Mesenteric fat pad (tissue), 1 donor: ENCODE measurements at places on chromosomes 4 and X. TPM values are rescaled to one million over a fixed set of nuclear protein-coding genes. Genes with fewer than 3 reads are reported as not detected.
A peak's percentile ranks its signal among the peaks of the same experiment; 100 is the strongest.

DNA sequence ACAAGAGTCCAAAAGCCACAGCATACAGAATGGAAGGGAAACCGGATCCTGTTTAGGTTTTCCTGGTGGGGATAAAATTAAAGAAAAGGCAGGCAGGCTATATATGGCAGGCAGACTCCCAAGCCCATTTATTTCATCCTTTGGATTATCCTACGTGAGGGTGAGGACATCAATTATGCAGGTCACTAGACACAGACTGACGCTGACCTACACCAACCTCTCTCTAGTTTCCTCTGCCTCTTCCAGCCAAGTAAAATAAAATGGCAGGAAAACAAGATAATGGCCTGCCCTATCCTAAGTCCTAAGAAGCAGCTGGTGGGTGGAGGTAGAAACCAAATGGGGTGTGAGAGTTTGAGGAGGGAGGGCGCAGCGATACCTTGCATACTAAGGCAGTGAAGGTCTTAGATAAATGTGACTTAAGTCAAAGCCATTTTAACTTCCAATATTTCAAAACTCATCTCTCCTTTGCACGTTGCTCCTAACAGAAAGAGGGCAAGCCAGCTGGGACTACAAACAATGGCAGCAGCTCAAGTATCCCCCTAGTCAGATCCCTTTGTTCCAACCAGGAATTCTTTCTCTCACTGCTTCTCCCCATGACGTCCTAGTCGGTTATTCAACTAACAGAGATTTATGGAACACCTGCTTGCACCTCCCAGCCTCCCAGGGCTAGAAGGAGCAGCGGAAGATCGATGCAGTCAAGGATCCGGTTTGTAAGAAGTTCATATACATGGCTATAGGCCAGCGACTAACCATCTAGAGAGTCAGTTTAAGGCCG is 72.8 kb downstream of the IRF2 start:
- DNase-seq: no peak

DNA sequence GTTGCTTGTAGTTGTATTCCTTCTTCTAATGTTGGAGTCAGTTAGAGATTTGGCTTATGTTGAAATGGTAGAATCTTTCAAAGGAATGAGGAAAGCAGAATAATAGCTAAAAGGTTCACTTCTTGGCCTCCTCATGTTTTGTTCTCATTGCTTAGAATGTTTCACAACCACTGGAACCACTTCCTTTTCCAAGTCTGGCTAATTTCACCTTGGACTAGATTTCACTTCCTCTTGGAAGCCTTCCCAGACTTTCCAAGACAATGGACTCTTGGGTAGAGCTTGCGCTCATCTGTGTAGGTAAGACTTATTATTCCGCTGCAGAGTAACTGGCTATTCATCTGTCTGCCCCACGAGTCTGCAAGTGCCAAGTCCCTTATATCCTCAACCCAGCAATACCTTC is 8.3 kb downstream of the SPATA18 start:
- DNase-seq: no peak

Gene PPBP
- 1.3 TPM for total RNA-seq

DNA sequence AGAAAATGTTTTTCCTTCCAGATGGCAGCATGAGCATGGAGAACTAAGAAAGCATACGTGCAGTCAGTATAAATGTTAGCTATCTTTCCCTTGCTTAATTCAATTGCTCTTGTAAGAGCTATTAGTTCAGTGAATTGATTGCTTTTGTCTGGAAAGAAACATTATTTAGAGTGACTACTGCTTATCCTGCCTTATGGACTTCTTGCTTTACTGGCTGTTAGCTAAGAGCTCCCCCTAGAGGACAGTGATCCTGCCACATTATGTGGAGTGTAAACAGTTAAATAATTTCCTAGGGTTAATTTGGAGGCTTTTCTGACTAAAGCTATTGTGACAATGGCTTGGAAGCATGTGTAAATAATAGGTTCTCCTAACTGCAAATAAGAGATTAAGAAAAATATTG is 1402.4 kb downstream of the FAM133A start:
- DNase-seq: no peak

Gene KIT
- total RNA-seq: 7.8 TPM

DNA sequence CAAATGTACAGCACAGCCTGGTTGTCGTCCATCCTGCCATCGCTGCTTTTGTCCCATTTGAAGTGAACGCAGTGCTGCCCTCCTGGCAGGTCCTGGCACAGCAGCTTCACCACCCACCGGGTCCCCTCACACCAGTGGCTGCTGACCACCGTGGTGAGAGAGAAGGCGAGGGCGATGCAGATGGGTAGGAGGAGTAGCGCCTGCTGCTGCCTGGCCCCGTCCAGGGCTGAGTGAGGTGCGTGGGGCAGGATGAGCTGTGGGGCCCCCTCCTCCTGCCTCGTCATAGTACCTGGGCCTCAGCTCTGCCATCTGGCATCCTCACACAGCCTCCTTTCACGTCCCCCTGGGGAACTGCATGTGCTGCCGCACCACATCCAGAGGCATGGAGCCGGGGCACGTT is 1.8 kb downstream of the DCAF8L2 start:
- DNase-seq: peak; percentile 76

DNA sequence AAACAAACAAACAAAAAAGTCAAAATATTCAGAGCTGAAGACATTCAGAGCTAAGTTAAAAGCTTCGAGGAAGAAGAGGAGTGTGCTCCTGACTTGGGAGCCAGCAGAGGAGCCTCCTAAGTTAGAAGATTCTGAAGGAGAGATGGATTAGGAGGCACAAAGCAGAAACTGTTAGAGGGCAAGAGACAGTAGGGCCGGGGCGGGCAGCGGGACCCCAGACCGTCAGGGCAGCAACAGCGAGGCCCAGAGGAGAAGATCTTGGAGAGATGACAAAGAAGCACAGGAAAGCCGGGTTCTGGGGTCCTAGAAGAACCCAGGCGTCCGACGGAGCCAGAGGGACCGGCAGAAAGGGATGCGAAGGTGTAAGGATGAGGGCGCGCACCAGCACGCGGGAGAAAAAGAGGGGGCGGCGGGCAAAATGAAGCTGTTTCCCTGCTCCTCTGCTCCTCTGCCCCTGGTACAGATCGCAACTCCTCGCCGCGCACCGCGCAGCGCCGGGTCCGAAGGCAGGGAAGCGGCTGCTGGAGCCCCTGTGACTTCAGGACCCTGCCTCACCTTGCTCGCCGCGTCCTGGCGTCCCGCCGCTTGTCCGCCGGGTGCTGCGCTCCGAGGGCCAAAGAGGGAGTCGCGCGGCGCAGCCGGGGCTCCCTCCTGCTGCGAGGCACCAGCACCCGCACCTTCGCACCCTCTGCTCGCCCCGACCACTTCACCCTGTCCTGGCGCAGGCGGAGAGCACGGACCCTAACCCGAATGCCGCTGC is 477 bp downstream of the KLHL13 start:
- DNase-seq: no peak

Gene FGF13
- 8.7 TPM for total RNA-seq

DNA sequence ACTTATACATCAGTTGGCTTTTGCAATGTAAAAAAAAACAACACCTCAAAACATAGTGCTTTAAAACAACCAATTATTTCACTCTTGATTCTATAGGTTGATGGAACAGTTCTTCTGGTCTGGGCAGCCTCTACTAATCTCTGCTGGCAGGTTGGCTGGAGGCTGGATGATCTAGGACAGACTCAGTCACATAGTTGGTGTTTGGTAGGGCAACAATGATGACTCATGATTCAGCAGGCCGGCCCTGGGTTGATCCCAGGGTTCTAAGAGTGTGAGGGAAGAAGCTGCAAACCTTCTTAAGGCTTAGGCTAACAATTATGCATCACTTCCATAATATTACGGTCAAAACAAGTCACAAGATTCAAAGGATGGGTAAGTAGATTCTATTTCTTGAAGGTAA is 558.2 kb downstream of the ZNF674 start:
- no peak for DNase-seq

DNA sequence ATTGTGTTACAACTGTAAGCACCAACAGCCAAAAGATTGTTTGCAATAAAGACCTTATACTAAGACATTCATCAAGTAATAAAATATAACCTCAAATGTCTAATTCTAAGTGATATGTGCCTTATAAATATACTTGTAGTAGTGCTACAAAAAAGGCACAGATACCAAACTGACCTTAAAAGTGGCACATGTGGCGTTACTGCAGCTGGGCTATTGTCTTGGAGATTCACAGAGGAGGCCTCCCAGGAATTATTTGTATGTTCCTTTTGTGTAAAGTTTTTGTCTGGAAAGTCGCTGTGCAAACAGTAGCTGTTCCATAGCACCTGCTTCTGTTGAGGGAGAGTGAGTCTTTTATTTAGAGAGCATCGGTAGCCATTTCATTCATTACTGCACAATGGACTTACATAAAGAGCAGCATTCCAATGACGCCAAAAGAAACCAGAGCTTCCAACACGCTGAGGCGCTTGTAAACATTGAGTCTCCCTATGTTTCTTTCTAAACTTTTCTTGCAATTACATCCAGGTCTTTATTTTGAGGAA is 143.7 kb downstream of the RPA4 start:
- DNase-seq: no peak

Gene FAM13A
- total RNA-seq: 29.6 TPM

Gene STIM2
- 22.5 TPM for total RNA-seq

DNA sequence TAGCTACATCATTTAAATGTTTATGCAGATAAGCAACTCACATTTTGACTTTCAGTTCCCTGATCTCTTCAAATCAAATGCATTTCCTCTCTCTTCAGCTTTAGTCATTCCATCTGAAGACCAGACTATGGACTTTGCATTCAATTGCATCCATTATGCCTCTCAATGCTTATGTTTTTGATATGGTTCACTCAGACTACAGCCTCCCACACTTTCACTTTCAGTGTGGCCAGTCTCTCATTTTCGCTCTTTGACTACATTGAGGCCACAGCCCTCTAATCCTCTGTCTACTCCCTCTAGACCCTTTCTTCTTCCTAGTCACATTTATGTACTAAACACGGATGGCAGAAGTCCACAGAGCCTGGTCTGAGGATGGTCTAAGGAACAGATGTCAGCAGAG is 24.5 kb upstream of the VEGFC start:
- no peak for DNase-seq

GRCh38 chr4:185304944-185305690 is 90.6 kb downstream of the LRP2BP start:
- no peak for DNase-seq

- no peak for DNase-seq
Observed at GRCh38 chr4:4480205-4480604, 61.6 kb downstream of the STX18 start.

DNA sequence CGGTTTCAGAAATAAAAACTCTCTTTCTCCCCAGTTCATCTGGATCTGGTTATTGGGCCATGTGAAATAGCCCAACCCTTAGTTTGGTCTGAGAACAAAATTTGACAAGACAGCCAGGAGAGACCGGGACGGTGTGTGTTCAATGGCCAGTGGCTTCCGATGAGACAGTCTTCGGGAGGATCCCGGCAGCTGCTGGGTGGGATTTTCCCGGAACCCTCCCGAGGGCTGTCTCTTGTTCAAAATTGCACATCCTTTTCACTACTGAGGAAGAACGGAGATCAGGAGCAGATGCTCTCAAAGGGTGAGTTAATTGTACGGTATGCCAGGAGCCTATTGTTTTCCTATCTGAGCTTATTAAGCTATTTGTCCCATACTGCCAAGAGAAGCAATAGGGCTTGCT is 166.5 kb downstream of the PRR32 start:
- no peak for DNase-seq

GRCh38 chr4:24650849-24651640 is 66.7 kb upstream of the DHX15 start:
- DNase-seq: no peak

- DNase-seq: no peak
Observed at GRCh38 chr4:72468904-72469502, 100.0 kb downstream of the ADAMTS3 start.

DNA sequence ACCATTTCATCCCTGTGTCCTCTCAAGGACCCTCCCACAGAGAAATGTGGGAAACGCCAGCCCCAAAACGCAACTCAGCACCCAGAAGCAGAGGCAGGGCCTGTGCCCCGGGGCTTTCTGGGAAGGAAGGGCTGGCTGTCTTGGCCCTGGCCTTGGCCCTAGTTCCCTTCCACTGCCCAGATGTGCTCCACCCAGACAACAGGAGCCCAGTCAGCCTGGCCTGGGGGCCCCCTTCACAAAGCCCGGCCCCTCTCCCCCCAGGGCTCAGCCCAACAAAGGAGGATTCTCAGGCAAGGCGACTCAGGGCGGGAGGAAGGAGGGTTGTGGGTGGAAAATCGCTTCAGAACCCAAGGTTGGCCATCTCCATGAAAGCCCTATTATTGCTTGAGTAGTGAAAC is 82.5 kb downstream of the PJA1 start:
- DNase-seq: no peak

- no peak for DNase-seq
Observed at GRCh38 chr4:159390648-159391047, 287.8 kb downstream of the RAPGEF2 start.

- no peak for DNase-seq
Observed at GRCh38 chr4:177315767-177316464, 6.2 kb downstream of the NEIL3 start.

DNA sequence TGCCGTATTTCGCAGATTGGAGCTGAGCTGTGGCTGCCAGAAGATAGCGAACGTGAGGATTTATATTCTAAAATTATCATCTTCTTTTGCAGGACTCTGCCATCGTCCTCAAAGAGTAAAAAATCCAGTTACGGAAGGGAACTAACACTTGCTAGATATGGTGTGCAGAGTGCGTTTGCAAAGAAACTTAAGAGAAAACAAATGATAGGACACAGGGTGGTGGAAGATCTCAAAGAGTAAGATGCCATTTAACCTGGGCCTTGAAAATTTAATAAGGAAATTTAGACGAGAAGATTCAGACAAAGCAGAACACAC is 566 bp downstream of the LARP7 start:
- DNase-seq: no peak

Gene C4orf46
- total RNA-seq: 2.7 TPM

DNA sequence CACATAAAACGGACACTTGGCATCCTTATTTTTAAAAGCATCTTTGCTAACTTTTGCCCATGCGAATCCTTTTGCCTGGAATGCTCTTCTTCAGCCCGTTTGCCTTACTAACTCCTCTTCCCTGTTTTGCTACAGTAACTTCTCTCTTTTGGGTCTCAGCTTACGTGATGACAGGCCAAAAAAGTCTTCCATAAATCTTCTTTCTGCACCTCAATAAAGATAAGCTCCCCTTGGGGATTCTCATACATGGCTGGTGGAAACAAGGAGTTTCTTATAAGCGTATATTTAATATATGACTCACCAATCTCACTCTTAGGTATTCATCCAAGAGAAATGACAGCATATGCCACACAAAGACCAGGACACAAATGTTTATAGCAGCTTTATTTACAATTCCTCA is 192.7 kb downstream of the RCHY1 start:
- DNase-seq: no peak

DNA sequence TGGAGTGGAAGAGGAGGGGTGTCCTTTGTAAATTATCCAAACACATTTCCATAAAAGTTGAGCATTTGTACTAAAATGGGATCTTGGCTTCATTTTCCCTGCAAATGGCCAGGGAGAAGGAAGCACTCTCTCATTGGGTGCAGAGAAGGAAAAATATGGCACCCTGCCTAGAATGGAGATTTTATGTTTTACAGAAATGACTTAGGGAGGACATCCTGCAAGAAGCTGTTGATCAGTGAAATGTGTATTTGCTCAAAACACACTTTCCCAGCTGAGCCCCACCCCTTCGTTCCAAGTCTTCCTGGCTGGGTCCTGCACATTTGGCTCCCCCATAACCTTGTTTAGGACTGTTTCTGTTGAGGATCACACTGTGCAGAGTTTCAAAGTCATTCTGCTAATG is 213.5 kb upstream of the TAPT1 start:
- DNase-seq: no peak
